ENCODE measurements at places on chromosomes 5 and 9.

DNA sequence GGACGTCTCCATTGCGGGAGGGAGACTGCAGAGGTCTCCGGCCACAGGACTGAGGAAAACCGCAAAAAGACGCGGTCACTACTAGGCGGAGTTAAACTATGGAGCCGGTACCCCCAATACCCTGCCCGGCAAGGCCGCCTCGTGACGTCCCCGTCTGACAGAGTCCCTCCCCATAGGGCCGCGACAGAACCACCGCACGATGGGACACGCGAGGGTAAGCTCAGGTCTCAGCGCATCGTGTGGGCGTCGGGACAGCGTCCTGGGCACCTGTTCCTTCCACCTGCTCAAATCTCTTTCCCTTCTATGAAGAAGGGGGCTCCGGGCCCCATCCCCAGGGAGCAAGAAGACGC lies 35.2 kb upstream of the GLDC start:
- DNase-seq = peak; percentile 30

- no peak for DNase-seq
Observed at GRCh38 chr5:172868436-172868923, 34.4 kb downstream of the ERGIC1 start.

DNA sequence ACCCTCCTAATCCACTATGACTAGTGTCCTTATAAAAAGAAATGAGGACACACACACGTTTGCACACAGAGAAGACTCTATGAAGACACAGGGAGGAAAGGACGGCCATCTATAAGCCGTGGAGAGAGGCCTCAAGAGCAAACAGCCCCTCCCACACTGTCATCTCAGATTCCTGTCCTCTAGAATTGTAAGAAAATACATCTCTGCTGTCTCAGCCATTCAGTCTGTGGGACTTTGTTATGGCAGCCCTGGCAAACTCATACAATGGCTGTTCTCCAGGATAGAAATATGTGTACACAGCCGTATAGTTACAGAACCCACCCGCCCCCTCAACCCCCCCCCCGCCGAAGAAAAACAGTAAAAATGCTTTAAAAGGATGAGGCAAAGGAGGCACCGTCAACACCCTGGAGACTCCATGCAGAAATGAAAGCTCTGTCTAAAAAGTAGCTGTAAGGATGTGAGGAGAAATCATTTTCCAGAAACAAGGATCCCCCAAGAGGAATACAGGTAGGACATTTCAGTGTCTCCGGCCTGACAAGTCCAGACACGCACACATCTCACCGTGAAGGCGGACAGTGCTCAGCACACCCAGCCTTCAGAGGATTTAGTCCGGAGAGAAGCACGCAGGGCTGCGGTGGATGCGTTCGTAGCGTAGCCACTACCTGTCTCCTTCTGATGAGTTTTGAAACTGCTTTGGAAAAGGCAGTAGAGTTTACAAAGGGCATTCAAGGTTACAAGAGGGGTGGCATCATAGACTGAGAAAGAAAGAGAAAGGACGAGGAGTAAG lies 110.8 kb upstream of the ERCC6L2 start:
- no peak for DNase-seq

DNA sequence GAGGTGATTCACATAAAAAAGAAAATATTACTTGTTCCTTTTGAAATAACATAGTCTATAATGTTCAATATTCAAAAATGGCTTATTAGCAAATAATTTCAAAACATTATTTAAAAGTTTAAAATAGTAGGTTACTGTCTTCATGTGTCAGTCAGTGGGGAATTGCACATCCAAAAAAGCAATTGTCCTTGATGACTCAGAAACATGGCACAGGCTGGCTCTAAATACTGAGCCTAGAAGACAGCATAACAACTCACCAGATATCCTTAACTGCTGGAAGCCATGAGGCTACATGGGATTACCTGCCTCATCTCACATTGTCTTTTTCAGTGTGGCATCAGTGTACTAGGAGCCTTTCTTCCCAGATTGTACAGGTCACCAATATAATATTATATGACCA lies 439.5 kb upstream of the RGMB start:
- no peak for DNase-seq

DNA sequence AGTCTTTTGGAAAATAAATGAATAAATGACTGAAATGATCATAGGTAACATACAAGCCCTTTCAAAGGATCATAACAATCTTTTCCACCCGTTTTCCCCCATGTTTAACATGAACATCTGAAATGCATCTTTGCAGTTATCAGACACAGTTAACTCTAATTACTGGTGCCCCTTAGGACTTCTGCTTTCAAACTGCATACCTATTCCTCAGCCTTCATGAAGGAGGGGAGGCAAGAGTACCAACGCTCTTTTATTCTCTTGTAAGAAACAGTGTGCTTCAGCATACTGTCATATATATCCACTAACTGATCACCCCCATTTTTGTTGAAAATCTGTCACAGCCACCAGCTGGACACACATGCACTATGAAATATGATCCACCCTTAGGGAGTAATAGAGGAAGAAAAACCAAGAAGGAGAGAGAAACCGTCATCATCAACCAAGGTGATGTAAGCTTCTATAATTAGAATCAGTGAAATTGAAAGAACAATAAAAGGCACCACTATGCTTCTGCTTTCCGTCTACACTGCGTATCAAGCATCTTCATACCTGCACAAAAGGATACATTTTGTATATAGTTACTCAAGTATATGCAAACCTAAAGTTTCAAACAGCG lies 98.7 kb downstream of the RAPGEF6 start:
- DNase-seq = no peak
